Left lung (tissue), 14 donors: ENCODE measurements at places on chromosomes 16 and 17. TPM values are rescaled to one million over a fixed set of nuclear protein-coding genes. Genes with fewer than 3 reads are reported as not detected.
A peak's percentile ranks its signal among the peaks of the same experiment; 100 is the strongest.

GRCh38 chr16:57689762-57690558 is 4.6 kb upstream of the DRC7 start:
- DNase-seq: no peak

GRCh38 chr16:8720080-8720966 is 45.9 kb downstream of the ABAT start:
- DNase-seq: peak; percentile 44

- no peak for DNase-seq
Measured at GRCh38 chr17:37340804-37341203, 35.0 kb upstream of the C17orf78 start.

DNA sequence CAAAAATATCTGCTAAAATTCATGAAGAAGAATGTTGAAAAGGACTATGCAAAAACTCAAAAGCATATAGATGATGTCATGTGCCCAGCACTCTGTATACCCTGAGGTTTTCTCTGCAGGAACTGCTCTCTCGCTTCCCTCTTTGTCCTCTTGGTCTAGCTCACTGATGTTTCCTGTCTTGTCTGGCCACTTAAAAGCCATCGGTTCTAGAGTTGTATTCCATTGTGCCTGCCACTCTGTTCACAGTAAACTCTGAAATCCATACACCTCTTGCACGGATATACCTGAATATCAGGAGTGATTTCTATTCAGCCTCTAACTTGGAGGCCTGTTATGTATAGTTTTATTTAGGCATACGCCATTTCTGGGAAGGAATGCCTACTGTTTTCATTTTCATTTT is 101.0 kb upstream of the CNTNAP4 start:
- DNase-seq: no peak

DNA sequence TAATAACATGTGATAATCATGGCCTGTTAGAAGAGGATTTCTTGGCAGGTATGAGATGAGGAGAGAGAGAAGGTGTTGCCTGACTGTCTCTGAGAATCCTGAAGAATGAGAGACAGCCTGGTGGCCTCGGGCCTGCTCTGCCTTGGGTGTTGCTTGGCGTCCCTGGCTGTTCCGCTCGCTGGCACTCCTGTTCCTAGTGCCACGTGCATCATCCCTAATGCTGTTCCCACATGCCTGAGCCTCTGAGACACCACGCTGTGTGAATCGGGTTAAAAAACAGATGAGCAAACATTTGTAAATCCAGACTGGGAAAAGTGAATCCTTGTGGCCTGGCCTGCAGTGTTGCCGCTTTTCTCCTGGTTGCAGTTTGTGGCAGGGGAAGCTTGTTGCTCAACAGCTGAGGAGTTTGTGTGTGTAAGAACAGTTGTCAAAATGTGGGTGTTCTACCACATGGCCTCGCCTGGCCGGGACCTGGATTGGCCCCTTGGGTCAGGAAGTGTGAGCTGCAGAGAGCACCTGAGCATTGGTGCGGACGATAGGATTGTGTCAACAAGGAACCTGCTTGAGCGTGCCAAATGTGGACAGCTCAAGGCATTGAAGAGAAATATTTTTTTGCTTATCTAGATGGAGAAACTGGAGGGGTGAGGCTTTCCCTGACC is 22.0 kb downstream of the UBN1 start:
- DNase-seq: no peak

DNA sequence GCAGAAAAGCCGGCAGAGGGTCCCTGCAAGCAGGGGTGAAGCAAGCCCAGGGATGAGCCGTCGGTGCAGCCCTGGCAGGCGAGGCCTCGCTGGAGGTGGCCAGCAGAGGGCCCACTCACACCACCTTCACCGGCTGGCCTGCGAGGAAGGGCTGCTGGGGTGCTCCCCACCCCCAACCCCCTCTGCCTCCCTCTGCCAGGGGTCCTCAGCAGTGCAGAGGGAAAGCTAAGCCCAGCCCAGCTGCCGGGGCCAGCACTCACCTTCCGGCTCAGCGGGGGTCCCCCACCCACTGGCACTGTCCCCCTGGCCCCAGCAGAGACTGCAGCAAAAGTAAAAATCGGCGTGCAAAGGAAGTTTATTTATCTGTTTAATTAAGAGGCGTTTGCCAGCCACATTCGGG is 113.4 kb downstream of the ENGASE start:
- DNase-seq: peak; percentile 69

The GNAO1 gene
- 1.3 TPM for total RNA-seq

The KRTAP3-2 gene
- not detected for total RNA-seq
